ENCODE measurements at places on chromosomes 6 and 20.

DNA sequence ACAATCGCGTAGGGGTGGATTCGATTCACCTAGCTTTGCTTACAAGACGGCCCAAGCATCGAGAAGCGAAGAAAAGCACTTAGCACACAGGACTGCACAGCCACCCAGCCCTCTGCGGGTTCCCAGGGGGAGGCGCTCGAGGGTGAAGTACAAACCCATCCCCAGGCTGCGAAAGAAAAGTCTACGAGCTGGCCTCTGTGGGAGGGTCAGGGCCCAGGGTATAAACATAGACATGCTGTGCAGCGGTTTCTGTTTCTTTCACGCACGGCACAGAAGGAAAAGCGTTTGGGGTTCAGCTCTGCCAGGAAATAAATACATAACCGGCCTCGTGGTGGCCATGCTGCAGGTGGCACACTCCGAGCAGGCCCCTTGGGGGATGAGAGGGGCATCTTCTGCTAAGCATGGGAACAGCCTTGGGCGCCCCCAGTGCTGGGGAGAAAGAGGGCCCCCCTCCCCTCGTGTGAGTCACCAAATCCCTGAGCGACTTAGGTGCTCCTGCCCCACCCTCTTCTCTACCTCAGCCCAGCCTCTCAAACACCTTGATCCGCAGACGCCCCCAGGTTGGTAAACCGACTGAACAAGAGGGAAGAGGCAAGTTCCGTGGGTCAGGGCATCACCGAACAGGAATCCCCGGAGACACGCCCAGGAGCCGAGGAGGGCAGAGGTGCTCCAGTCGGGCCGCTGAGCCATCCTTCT, 91.6 kb upstream of the RIPOR2 start:
- DNase-seq, result peak; percentile 38

- no peak for DNase-seq
Observed at GRCh38 chr6:158706369-158706982, 56.6 kb downstream of the SYTL3 start.

GRCh38 chr6:116507324-116507723, 4.1 kb upstream of the CALHM5 start:
- DNase-seq, result no peak

DNA sequence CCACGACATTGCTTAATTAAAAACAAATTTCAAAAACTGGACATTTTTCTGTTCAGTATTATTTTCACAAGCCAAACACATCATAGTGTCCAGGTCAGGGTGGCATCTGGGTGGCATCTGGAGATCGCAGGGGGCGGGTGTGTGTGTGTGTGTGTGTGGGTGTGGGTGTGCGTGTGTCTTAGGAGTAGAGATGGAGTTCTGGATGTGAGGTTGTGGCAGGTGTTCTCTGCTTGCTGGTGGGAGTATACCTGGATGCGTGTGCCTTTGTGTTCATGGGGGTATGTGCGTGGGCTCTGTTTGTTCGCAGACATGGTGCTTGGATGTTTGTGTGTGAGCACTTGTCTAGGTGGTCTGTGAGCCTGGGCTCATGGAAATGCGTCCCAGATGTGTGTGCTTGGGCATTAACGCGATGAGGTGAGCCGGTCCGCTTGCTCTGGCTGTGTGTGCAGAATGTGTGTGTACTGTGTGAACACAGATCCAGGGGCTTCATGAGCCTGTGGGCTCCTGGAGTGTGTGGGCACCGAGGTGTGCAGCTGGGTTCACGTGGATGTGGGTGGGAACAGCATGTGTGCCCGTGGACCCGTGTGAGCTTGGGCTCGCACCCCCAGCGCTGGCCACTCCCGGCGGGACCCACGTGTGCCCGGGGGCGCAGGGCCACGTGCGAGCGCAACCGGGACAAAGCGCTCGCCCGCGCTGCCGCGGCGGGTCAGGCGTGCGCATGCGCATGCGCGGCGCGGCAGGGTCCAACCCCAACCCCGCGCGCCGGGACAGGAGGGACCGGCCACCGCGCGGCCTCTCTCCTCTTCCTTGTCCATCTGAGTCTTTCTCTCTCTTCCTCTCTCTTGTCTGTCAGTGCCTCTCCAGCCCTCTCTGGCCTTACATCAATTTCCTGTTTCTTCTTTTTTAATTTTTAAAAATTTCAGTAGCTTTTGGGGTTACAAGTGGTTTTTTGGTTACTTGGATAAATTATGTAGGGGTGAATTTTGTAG, 60.4 kb downstream of the SRC start:
- no peak for DNase-seq

DNA sequence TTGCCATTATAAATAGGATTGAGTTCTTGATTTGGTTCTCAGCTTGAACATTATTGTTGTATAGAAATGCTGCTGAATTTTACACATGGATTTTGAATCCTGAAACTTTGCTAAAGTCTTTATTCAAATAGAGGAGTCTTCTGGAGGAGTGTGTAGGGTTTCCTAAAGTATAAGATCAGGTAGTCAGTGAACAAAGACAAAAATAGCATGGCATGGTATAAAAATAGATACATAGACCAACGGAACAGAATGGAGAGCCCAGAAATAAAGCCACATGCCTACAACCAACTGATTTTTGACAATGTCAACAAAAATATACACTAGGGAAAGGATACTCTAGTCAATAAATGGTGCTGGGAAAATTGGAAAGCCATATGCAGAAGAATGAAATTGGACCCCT, 740.1 kb downstream of the QKI start:
- DNase-seq, result no peak

- no peak for DNase-seq
Observed at GRCh38 chr6:15458021-15458459, 204.8 kb downstream of the DTNBP1 start.

DNA sequence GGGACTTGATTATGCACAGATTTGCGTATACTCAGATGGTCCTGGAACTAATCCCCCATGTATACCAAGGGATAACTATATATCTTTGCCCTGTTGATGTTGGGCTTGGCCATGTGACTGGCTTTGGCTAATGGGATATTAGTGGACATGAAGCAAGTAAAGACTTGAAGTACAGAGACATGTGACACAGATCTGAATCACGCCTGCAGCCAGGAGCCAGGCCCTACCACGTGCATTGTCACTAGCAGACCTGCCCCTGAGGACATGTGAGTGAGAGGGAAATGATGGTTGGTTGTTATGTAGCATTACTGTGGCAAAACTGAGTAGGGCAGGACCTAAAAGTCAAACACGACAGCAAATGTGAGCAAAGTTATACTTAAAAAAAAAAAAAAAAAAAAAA, 155.7 kb downstream of the AKAP7 start:
- DNase-seq, result no peak

DNA sequence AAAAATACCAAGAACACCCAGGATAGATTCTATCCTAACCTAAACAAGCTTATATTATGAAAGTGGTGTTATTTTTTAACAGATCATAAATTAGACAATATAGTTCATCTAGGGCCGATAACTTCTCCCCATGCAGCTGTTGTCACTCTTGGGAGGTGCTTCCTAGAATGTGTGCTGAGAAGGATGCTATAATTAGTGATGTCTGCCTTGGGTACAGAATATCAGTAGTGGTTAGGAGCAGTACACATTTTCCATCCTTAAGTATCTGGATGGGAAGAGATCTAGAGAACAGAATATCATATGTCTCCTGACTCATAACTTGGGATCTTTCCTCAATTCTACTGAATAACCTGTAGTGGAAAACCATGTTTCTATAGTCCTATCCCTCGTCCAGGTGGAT, 214.5 kb downstream of the BCKDHB start:
- no peak for DNase-seq

DNA sequence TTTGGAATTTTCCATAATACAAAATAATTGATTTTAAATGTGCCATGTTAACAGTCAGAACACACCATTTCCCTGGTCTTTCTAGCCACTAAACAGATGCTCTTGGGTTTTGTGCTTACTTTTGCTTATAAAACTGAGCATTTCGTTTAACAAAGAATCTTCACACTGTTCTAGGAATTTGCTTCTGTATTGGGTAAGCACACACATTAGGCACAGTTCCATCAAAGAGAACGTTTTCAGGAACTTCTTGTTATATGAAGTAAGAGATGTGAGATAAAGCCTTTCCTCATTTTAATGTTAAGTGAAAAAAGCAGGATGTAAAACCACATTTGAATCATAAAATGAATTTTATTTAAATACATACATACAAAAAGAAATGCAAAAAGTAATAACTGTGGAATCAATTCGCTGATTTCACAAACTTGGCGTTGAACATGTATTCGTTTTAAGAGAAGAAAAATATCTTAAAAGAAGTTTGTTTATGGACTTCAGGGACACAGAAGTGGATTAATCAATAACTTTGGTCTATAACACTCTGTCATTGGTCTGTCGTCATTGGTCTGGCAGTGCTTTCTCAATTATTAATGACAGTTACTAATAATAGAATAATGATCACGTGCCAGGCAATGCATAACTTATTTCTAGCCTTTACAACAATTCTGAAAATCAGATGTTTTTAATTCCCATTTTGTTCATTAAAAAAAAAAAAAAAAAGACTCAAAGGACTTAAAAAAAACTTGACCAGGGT, 199.9 kb upstream of the PRDM1 start:
- no peak for DNase-seq

DNA sequence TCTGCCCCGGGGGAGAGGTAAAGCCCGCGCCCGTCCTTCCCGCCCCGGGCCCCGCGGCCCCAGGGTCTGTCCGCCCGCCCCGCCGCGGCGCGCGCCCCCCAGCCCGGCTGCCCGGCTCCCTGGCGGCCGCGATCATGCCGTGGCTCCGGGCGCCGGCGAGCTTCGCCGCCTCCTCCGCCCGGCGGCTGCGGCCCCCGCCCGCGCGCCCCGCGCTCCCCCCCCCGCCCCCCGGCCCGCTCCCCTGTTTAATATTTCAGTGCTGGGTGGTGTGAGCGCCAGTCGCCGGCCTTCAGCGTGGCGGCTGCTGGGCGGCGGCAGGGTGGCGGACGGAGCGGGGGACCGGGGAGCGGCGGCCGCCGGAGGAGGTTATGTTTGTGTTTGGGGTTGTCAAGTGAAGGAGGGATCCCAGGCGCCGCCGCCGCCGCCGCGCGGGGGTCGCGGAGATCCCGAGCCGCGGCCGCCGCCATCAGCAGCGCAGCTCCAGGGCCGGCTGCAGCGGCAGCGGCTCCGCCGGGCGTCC, at the start of gene HIVEP1:
Gene HIVEP1, plus strand, starts transcription at position 275 of the 520 bp plus-strand sequence. CDS start 3,317 bp downstream, outside the sequence.
- DNase-seq, result no peak

DNA sequence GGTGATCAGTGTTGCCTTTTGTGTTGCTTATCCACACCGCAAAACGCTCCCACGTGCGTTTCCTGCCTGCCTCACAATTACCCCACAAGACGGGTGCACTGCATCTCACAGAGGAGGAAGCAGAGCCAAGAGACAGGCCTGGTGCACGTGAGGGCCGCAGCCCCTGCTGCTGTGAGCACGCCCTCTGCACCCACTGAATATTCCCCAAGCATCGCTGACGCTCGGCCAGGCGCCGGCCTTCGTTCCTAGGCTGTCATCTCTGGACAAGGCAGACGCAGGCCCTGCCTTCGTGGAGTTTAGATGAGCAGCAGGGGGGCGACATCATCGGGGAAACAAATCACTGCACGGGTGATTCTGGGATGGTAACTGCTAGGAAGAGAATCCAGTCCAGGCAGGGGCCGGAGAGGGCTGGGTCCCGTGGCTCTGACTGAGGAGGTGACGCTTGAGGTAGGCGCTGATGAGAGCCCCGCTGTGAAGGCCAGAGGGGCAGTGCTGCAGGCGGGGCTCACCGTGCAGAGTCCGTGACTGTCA, 162.4 kb upstream of the QKI start:
- no peak for DNase-seq

DNA sequence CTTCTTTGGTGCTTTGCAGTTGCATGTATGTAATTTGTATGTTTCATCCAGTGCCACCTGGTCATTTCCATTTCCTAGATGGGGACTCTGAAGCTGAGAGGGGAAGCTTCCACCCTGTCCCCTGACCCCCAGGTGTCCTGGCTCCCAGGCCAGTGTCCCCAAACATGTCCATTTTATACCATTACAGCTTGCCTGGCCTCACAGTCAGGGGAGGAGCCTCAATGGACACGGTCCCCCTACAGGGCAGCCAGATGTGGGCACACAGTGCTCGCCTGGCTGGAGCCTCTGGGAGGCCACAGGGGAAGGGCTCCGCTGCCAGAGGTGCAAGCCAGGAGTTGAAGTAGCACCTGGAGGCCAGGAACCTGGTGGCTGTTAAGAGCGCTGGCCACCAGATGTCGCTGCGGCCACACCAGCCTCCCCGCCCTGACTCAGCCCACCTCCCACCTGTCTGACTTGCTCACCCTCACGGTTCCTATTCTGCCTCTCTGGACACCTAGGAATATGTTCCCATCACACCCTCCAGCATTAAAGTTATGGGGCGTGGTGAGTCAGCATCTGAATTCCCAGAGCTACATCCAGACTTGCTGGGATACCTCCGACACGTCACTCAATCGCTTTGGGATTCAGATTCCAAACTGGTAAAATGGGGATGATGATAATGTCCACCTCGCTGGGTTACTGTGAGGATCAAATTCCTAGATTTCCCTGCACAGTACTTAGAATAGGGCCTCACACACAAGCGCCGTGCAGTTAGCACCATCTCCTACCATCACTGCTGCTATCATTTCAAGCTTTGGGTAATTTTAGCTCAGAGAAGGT, 107.4 kb downstream of the SULF2 start:
- DNase-seq, result peak; percentile 18

- no peak for DNase-seq
Observed at GRCh38 chr6:83928286-83928685, 68.8 kb downstream of the CYB5R4 start.

DNA sequence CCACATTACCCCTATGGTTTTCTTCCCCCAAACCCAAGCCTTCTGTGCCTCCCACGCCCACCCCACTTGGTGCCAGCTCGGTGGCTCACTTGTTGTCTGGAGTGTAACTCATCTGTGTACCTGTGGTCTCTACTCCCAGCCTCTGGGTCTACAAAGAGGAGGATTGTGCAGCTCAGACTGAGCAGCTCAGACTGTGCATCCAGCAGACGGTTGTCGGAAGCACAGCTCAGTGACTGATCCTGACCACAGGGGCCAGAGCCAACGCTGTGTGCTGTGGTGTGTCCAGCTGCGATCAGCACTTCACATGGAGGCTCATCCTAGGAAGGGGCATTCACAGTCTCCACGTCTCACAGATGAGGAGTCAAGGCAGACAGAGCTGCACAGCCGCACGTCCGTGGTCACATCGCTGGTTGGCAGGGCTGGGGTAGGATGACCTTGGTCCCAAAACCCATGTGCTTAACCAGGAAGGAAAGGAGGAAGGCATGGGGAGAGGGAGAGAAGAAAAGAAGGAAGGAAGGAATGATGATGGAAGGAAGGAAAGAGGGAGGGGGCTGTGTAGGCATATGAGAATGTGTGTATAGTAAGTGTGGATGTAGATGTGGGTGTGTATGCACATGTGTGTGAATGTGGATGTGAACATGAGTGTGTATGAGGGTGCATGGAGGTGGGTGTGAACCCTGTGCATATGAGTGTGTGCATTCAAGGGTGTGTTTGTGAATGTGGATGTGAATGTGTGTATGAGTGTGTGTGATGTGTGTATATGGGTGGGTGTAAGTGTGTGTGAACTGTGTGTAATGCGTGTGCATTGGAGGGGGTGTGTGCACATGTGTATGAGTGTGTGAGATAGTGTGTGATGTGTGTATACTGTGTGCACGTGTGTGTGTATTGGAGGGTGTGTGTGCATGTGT, 28.2 kb upstream of the STX16 start:
- DNase-seq, result no peak

DNA sequence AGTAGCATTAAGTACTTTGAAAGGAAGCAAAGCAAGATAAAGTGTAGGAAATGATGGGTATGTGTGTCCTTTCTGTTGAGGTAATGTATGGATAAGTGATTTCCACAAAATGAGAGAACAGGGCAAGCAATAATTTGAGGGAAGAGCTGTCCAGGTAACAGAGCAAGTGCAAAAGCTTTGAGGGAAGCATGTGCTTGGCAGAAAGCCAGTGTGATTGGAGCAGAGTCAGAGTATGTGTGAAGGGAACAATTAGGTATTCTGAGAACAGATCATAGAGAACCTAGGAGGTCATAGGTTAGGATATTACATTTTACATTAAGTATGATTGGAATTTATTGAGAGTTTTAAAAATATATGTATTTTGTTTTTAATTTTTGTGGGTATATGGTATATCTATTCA, 30.2 kb upstream of the MAN1A1 start:
- DNase-seq, result no peak

Data from stimulated activated CD8-positive, alpha-beta memory T cell treated with anti-CD3 and anti-CD28 coated beads, Interleukin-12 subunit alpha, Interleukin-12 subunit beta, amount 100 ng/mL, for 1 hour (primary cell).